ENCODE measurements at places on chromosomes 12 and 14.

DNA sequence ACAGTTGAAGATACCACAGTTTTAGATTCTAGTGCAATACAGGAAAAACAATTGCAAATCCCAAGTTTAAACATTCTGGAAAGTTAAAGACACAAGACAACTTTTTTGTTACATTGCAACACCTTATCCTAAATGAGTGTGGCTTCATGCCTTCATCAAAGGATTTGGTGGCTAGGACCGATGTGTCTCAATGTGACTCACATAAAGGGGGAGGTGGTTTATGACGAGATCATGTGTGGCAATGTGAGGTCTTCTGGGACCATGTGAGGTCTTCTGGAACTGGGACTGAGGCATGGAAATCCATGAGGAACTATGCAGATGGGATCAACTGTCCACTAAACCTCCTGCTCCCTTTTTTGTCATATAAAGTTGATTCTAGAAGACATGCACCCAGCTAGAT is 166.2 kb downstream of the PAX9 start:
- peak; percentile 39 for DNase-seq

DNA sequence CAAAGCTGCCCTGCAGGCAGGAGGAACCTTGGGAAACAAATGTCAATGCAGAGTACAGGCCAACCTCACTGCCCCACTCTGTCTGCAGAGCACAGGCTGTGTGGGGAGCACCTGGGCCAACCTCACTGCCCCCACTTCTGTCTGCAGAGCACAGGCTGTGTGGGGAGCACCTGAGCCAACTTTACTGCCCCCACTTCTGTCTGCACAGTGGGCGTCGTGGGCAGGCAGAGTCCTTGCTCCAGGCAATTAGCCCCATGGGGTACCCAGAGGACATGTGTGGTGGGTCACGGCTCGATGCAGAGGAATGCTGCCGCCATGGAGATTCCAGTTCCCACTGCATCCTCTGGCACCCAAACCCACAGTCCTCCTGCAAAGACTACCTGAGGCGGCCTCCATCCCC is 26.2 kb downstream of the BRF1 start:
- no peak for DNase-seq

- DNase-seq = peak; percentile 72
Measured at GRCh38 chr14:105087308-105087962, 22.2 kb upstream of the GPR132 start.

DNA sequence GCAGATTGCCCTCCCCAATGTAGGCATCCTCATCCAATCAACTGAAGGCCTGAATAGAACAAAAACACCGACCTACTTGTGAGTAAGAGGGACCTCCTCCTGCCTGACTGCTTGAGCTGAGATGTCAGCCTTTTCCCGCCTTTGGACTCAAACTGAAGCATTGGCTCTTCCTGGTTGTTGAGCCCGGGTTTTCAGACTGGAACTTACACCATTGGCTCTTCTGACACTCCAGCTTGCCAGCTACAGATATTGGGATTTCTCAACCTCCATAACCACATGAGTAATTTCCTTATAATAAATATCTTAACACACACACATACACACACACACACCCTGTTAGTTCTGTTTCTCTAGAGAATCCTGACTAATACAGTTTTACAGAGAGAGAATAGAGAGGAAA is 173.4 kb upstream of the NTF3 start:
- DNase-seq = peak; percentile 6

GRCh38 chr12:47121146-47121545 is 41.4 kb upstream of the AMIGO2 start:
- DNase-seq = no peak

DNA sequence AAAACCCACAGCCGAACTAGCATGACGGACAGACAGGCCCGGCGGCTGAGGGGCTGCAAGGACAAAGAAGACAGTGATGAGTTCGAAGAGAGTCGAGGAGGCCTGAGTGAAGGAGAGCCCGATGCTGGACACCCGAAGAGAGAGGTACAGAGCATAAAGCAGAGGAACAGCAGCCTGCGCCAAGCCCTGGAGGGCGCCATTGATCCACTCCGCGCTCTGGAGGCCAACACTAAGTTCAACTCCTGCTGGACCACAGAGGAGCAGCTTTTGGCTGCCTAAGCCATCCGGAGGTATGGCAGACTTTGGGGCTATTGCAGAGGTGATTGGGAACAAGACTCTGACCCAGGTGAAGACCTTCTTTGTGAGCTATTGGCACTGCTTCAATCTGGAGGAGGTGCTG is 7.8 kb upstream of the PLXNC1 start:
- DNase-seq = peak; percentile 22

- no peak for DNase-seq
Measured at GRCh38 chr12:26728205-26729050, 104.6 kb downstream of the ITPR2 start.

- DNase-seq = no peak
Measured at GRCh38 chr12:12503384-12504078, 59.1 kb downstream of the DUSP16 start.

DNA sequence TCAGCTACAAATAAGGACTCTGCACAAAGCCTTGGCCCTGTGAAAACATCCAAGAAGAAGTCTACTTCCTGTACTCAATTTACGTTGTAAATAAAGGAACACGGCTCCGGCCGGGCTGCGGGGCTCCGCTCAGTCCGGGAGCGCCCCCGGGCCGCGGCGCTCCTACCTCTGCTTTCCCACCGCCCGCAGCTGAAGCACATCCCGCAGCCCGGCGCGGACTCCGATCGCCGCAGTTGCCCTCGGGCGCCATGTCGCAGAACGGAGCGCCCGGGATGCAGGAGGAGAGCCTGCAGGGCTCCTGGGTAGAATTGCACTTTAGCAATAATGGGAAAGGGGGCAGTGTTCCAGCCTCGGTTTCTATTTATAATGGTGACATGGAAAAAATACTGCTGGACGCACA is 502.3 kb upstream of the FOXG1 start:
- no peak for DNase-seq

GRCh38 chr12:71904629-71905028 is 34.0 kb upstream of the TPH2 start:
- DNase-seq = no peak

DNA sequence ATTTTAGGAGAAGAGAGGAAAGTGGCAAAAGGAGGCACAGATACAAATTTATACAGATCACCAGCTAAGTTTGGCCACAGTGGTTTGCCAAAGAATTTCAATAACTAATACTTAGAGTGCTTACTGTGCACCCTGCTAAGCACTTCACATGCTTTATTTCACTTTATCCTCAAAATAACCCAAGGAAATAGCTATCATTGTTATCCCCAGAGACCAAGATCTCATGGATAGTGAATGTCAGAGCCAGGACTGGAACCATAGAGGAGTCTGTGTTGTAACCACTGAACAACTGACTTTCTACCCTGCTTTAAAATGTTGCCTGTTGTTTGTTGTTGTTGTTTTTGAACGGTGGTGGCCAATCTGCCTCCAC is 1.3 kb upstream of the TCP11L2 start:
- DNase-seq = no peak

GRCh38 chr12:109385339-109386058 is 37.8 kb downstream of the MYO1H start:
- peak; percentile 49 for DNase-seq

DNA sequence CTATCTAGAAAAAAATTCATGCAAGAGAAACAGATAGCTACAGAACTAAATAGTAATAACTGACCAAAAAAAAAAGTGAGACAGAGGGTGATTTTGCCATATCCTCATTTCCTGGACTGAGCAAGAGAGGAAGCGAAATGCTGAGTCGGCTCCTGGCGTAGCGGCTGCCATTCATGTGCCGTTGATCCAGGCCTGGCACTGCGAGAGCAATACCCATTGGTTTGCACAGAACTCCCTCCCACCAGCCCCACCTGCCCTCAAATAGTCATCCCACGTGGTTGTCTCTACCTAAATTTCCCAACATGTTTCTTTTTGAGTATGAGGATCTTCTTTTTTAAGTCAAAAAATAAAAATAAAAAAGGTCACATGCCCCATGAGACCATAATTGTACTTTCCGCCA is 9.4 kb upstream of the WNT5B start:
- no peak for DNase-seq

DNA sequence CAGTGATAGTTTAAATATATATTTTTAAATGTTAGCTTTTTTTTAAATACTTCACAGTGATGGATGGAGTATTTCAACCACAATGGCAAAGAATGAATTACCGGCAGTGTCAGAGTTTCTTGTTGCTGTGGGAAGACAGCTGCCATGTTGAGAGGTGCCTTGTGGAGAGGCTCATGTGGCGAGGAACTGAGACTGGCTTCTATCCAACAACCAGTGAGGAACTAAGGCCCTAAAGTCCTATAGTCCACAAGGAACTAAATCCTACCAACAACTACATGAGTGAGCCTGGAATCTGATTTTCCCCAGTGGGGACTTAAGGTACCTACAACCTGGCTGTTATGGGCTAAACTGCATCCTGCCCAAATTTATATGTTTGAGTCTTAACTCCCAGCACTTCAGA is 220.2 kb upstream of the PLEKHG7 start:
- DNase-seq = no peak

- DNase-seq = no peak
Measured at GRCh38 chr12:94192506-94192905, 44.1 kb downstream of the PLXNC1 start.

GRCh38 chr14:54784657-54785056 is 118.0 kb downstream of the GCH1 start:
- no peak for DNase-seq

- DNase-seq = no peak
Measured at GRCh38 chr14:101501341-101501740, 60.0 kb upstream of the DIO3 start.

GRCh38 chr12:89245090-89245489 is 107.2 kb downstream of the DUSP6 start:
- peak; percentile 31 for DNase-seq

DNA sequence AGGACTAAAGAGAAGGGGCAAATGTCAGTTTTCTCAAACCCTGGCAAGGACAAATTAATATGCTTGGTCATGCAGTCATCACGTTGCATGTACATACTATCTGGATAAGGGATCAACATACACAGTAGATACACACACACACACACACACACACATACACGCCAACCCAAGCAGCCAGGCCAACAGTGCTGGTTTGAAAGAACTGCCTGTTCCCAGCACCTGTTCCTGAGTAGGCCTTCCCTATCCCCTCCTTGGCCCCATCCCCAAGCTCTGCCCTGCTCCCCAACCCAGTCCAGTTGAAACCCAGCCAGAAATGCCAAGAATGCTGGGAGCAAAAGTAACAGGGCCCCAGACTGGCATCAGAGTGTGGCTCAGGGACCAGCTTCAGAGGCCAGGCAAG is 4.4 kb downstream of the ITGA7 start:
- DNase-seq = no peak

- no peak for DNase-seq
Measured at GRCh38 chr12:91613223-91613779, 430.7 kb upstream of the DCN start.

GRCh38 chr12:105841840-105842239 is 296.9 kb downstream of the NUAK1 start:
- no peak for DNase-seq

DNA sequence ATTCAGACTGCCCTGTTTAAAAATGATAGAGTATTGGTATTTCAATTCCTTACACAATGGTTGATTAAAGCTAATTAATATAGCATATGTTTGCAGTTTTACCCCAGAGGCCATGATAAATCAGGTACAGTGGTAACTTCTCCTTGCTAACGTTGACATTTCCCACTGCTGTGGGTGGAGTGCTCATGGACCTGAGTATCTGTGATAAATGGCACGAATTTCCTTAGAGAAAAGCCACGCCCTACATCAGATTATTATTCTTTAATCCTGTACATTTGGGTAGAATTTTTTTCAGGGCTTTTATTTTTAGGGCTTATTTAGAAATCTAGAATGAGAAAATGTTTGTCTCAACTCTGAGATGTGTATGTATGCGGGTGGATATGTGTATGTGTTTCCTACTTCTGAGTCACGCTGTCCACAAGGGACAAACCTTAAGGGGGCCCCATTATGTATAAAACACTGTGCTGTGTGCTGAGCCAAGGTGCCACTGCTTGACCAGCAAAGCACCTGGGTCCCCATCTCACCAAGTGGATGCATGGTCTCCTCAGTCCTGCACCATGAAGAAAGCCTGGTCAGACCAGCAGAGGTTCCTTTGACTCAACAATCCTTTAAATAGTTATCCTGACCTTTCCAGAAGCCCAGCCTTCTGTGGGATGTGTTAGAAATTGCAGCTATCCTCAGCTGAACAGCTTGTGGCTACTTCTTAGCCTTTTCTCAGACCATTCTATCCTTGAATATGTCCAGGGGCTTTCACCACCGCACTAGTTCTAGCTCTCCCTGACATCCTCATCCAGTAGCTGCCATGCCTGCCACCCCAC is 57.9 kb upstream of the STK38L start:
- no peak for DNase-seq

- no peak for DNase-seq
Measured at GRCh38 chr12:49825971-49826421, 2.2 kb downstream of the NCKAP5L start.

- no peak for DNase-seq
Measured at GRCh38 chr12:68450947-68451260, 118.7 kb upstream of the MDM1 start.

Measured in kidney tubule cell (primary cell).